ENCODE measurements at places on chromosomes 13 and 19.

- no peak for DNase-seq
These were observed 1596.6 kb downstream of the SLITRK5 start for GRCh38 chr13:89267734-89268133.

DNA sequence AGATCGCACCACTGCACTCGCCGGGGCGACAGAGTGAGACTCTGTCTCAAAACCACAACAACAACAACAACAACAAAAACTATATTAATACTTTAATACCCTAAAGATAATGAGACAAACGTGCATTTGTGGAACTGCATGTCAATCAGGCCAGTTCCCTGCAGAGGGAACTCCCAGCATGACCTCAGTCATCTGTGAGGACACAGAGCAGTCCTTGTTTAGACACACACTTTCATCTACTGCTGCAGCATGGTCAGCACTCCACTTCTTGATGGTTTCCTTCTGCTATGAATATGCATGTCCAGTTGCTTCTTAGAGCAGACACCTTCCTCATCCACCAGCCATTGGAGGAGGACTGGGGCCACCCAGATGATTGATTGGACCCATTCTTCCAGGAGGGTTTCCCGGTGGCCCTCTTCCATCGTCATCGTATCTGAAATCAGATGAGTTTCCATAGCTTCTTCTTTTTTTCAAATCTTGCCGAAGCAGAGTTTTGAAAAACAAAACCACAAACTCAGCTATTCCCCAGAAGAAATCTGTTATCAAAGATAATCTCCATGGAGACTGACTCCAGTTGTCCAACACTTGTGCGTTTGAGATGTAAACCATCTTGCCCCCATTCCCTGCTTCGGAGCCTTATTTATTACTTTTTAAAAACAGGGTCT is 26.5 kb downstream of the ZNF607 start:
- no peak for DNase-seq

DNA sequence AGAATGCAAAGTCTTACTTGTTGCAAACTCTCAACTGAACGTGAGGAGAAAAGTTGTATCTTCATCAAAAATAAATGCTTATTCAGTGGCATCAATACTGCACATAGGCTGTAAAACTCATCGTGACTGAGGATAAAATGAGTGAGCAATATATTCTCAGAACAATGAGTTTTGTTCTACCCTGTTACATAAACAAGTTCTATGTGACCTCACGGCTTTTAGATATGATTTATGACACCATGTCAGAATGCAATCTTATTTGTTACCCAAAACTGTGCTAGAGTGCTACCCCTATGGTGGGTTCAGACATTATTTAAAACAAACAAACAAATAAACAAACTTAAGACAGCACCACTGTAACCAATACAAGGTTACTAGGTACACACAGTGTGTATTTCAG is 55.4 kb downstream of the FOXO1 start:
- no peak for DNase-seq

DNA sequence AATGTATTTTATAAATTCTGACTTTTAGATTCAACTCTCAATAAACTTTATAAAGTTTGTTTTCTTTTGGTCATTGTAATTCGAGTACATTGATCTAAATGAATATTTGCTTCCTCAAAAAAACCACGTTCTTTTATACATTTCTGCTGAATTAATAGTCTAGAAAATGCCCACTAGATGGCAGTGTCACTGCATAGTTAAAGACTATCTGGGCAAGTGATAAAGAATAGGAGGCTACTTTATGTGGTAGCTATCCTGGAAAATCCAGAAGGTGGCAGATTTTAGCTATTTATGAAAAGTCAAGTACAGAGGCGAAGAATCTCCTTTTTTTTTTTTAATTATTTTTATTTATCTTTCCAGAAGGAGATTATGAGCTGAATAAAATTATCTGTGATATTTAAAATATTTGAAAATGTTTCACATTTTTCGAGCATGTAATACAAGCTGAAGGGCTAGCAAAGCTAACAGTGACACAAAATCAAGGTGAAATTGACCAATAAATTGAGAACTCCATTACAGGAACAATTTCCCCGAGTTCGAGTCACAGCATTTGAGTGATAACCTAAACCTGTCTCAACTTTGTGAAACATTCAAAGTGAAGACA is 221.8 kb downstream of the OLFM4 start:
- no peak for DNase-seq

DNA sequence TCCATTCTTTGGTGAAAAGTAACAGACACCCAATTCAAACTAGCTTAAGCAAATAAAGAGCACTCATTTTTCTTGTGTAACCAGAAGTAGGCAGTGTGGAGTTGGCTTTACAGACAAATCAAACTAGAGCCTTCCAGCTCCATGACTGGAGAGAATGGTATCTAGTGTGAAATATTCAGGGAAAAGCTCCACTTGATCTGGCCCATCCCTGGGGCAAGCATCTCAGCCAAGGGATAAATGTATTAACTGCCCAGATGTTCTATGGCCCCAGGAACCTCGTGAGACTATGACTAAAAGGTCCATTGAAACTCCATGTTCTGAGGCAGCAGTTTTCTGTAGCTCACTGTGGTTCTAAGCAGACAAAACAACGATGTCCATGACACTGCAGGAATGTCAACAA is 49.9 kb downstream of the TBC1D4 start:
- no peak for DNase-seq

GRCh38 chr19:32287811-32288227 is 57.6 kb upstream of the ZNF507 start:
- DNase-seq, result no peak

GRCh38 chr13:38819053-38819452 is 132.2 kb downstream of the FREM2 start:
- DNase-seq, result no peak

DNA sequence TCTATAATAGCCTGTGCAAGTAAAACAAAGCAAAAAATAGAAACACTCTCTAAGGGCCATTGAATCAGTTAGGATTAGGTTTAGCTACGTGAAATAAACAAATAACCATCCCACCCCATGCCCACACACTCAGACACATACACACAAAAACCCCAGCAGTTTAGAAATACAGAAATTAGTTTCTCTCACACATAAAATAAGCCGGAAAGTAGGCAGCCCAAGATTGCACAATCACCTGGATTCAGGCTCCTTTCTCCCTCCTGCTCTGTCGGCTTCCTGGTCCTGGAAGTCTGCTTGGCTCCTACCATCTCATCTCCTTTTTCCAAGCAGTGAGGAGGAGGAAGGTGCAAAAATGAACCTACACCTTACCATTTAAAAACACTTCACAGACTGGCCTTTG is 22.6 kb upstream of the USP12 start:
- no peak for DNase-seq

DNA sequence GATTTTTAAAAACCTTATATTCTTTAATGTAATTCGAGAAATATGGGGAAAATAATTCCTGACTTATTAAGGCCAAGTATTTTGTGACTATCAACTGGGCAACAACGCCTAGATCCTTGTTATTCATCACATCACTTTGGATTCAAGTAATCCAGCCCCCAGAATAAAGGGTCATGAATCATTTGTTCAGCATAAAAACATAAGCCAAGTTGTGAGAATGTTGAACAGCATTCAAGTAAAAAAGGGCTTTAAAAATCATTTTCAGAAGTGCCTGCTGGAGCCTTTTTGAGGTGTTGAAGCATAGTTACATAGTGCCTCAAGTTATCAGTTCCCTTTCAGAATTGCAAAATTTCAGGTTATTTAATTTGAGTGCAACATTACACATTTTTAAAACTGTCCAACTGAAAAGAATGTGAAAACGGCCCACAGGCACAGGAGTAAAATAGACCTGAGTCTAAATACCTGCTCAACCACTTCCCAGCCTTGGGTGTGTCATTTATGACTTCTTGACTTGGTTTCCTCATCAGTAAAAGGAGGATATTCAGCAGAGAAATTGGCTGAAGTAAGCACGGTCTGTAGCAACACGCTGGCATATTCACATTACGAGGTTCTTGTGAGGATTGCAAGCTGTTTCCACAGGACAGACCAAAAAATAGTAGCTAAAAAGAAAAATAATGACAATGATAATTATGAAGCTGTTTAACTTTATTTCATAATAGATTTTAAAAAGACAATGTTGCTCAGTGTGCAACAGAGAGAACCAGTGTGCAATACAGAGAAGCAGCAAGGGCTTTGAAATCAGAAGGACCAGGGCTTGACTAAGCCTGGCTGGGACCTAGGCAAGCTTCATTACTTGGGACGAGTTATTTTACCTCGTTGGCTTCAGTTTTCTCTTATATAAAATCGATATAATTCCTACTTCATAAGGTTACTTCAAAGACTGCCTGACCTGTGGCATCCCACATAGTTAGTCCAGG is 56.6 kb downstream of the MBNL2 start:
- no peak for DNase-seq

DNA sequence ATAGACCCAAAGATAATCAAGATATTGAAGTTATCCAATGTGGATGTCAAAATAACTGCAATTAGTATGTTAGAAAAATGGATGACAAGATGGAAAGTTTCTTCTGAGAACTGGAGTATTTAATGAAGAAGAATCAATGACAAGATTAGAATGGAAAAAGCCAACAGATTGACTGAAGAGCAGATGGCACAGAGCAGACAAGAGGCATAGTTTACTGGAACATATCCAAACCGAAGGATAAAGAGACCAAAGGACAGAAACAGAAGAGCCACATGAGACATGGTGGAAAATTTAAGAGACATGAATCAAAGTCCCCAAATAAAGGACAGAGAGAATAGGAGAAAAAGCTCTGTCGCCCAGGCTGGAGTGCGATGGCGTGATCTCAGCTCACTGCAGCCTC is 89.6 kb upstream of the RXFP2 start:
- DNase-seq, result no peak

DNA sequence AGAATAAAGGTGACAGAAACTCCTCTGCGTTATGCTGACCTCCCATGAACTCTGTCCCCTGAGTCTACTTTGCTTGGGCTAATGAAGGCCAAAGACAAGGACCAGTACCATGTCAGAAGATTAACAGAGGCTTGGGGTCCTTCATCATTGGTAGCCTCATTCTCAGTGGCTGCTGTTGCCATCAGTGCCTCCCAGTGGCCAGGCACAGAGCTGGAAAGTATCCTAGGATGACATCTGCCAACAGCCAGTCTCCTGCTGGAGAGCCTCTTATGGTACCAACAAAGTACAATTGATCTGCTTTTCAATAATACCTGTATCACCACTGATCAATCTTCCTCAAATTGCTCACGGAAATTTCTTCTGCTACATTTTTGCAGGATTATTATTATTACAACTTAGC is 281.6 kb downstream of the DNAJC15 start:
- DNase-seq, result no peak

DNA sequence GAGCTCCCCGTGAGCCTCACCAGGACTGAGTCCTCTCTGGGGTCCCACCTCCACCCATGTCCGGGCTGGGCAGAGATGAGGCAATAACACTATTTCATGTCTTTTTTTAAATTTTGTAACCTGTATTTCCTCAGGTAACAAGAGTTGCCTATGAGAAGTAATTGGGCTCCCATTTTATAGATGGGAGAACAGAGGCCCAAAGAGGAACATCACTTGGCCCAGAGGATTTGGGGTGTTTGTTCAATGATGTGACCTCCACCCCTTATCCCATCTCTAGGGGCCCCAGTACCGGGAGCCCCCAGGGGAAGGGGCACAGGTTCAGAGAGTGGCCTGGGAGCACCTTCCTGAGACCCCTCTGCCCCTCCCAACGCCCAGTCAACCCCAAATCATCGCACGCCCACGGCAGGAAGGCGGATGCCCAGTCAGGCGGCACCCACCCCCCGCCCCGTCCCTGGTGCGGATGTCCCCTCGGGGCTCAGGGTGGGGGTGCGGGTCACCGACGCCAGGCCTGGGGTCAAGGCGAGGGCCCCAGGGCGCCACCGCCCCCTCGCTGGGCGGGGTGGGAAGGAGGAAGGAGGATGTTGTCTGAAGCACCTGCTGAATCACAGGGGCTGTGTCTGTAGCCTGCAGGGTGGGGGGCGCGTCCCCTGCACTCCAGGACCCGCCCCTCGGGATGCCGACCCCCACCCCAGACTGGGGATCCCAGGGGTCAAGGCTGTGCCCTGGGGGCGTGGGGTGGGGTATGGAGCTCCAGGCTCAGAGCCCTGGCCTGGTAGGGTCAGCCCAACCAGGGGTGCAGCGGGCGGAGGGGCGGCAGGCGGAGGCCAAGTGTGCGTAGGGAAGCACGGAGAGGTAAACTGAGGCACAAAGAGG is 9.0 kb upstream of the CIRBP start:
- DNase-seq, result peak; percentile 82

DNA sequence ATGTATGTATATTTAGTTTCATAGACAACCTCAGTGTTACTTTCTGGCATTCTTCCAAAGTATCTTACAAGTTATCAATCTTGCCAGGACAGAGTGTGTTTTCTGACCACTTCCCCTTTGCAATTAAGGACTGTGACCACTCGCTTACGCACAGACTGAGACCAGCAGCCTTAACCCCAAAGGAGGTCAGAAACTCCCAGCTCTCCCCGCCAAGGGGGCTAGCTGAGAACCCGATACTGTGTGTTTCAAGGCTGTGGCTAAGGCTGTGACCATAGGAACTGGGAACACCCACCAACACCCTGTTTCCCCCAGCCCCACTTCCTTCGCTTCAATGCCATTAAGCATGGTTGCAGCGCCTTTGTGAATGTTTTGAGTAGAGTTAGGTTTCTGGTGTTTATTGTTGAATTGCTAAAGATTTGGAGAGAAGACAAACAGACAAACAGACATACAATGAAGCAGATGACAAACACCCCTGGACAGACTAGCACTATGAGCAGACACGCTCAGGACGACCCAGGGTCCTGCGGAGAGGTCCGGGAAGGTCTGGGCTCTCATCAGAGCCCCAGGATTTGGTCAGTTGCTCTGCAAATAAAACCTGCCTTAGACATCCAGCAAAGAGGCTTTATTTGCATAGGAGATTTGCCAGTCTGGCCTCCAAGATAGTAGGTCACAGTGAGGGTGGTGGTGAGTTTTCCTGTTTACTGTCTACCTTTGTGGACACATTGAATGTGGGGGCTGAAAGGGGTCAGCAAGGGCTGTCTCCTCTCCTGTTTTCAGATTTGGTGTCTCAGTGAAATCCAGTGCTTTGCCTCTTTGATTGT is 25.0 kb upstream of the TNFSF11 start:
- peak; percentile 66 for DNase-seq

- no peak for DNase-seq
These were observed 24.9 kb downstream of the MPND start for GRCh38 chr19:4368128-4368820.

Measured in CD4-positive, alpha-beta T cell treated with Interleukin-15 for 1 hour (primary cell).